ENCODE measurements at places on chromosomes 7 and 10.

- no peak for DNase-seq
These were observed 228.6 kb downstream of the MGMT start for GRCh38 chr10:129695671-129696070.

- peak; percentile 59 for DNase-seq
These were observed 13.6 kb downstream of the ANXA11 start for GRCh38 chr10:80191589-80192270.

DNA sequence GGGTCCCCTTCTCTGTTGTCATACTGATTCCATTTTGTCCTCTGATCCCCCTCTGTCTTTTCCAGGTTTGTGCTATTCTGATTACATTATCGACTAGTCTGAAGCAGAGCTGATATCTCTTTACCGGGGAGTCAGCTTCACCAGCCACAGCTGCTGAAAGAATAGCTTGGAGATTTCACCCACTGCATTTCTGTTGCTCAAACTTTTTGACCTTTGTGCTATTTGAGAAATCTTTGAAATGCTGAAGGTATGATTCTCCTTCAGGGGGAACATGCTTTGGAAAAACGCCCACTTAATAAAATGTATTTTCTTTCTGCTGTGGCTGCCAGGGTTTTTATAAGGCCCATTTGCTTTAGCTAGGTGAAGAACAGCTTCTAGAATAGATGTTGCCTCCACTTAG, 197.8 kb upstream of the TCF7L2 start:
- DNase-seq, result no peak

DNA sequence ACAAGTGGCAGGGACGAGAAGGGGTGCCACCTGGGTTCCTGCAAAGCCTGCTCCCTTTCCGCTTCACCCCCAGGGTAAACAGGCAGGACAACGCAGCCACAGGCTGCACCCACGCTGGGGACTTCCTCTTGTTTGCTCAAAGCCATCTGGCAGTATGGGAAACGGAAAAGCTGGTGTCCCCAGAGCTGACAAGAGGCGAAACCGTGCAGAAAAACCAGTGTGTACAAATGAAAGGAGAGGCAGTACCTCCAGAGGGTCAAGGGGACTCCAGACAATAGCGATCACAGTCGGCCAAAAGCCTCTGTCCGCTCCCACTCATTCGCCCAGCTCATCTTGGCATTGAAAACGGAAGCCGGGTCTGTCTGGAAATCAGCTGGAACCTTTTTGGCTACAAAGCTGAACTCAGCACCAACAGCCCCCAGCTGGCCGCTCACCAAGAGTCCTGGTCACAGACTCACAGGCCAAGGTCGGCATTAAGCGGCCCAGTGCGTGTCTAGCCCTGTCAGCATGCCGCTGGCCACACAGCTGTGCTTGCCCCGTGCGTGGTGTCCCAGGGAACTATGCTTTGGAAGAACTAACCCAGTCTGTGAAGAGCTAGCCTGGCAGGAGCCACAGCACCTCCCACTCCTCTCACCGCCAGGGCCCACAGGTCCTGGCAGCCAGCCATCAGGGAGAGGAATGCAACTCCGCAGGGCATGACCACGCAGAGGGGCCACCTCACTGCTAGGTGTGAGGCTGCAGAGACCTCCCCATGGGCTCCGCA, 10.4 kb downstream of the TNS3 start:
- DNase-seq, result no peak

DNA sequence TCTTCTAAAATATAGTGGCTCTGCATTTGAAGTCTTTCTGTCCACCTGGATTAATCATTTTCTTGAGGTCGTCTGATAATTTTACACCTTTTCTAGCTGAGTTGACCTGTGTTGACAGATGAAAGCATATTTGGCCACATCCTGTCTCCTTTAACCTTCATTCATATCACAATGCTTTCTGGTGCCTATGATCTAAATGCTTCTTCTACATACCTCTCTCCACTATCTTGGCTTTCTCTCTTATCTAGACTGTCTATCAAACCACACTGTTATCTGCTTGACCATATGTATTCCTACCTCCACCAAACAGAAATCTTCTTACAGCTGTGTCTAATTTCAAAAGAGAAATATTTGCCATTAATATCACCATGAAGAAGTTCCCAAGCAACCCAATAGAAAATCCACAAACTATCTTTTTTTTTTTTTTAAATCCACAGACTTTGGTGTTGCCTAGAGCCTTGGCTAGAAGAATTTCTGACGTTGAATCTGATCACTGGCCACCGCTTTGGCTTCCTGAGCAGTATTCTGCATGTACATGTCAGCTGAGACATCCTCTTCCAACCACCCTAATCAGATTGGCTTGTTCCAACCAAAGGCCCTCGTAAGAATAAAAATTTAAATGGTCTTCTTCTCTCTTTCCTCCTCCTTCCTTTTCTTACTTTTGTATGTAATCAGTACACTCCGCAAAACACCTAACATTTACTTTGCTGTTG, 66.3 kb upstream of the SP4 start:
- DNase-seq, result no peak

DNA sequence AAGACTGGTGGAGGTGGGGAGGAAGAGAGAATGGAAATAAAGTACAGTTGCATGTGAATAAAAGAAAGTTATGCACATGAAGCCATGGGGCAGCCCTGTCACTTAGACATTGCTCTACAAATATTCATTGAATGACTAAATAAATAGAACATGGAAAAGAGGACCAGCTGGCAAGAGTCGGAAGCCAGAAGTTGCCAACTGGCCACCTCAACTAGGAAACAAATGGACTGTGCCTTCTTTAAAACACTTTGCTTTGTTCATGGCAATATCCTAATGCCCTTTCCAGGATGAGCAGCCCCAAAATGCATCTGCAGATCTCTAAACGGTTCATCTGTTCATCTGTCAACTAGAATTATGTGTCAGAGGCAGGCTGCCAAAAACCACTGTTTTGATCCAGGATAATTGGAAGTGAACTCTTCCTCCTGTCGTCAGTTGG, 157.3 kb downstream of the NOC3L start:
- no peak for DNase-seq

- DNase-seq, result no peak
These were observed 2.5 kb downstream of the CHRM2 start for GRCh38 chr7:136870866-136871487.

DNA sequence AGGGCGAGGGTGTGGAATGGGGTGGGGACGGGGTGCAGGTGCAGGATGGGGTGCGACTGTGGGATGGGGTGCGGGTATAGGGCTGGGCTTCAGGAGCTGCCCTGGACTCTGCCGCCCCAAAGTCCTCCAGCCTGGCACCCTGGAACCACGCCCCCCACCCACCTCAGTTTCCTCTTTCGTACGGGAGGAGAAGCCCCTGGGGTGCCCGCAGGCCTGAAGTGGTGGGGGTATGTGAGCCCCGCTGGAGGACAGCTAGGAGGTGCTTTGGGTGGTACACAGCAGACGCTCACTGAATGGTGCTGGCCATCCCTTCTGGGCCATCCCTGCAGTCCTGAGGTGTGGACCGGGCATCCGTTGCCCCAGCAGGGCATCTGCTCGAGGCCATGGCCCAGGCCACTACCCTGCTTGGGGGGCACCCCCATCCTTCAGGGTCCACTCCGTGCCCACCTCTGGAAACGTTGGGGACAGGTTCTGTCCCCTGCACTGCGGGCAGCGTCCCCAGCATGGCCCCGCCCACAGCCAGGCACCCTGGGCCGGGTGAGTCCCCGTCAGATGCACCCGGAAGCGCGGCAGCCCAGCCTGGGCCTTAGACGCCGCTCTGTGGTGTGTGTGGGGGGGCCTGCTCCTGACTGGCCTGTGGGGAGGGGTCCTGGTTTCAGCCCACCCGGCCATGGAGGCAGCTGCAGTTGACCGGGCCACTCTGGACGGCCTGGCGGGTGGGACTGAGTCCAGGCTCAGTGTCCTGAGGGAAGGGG, 41.6 kb downstream of the UNCX start:
- DNase-seq, result no peak

- no peak for DNase-seq
These were observed 53.2 kb upstream of the ZNF33B start for GRCh38 chr10:42691361-42692120.

DNA sequence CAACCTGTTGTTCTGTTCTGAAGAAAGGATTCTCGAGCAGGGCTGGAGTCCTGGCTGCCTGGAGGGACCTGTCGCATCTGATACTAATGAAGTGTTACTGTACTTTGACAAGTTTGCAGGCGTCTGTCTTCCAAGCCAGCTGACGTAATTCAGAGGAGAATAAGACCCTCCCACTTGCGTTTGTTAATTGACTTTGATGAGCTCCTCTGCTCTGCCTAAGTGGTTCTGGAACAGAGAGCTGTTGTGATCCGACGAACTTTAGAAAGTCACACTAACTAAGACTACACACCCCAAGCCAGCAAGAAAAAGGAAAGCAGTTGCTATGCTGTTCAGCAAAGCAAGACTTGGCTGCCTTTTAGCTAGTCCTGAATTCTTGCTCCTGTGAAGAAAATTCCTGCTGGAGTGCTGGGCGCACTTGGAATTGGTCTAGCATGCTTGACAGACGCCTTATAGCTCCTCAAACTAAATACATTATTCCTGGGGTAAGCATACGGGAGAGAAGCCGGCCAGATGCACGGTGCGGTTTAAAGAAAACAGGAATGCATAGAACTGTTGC, 200.3 kb downstream of the CACNB2 start:
- no peak for DNase-seq

DNA sequence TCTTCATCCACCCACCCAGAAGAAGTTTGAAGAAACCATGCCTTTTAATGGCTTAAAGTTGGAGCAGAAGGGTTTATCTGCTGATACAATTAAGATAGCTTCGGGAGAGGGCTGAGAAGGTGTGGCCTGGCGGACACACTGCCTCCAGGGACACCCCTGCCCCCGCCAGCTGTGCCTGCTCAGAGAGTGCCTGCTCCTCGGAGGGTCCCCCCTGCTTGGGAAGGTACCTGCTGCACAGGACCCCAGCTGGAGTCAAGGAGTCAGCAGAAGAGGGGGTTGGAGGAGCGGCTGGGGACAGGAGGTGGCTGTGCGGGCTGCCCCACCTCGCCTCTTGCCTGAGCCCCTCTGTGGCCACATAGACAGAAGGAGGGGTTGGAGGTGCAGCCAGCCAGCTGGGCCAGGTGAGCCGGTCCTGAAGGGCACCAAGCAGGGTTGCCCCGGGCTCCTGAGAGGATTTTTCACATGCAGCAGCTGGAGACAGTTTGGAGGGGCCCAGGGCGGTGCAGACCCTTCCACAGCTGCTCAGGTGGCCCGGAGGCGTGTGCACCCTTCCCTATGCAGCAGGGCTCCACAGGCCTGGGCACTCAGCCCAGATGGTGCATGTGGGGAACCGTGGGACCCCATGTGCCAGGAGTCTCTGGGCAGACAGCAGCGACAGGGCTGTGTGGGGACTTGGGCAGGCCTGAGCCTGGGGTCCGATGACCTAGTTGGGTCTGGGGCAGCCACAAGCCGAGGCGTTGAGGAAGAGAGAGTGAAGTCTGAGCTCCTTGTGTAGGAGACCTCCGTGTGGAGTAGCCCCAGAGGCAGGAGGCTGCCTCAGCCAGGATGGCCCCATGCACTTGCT, 118.9 kb downstream of the INPP5A start:
- DNase-seq, result no peak

GRCh38 chr7:120985130-120985758, 3.3 kb upstream of the CPED1 start:
- no peak for DNase-seq

GRCh38 chr7:28708033-28708951, 249.8 kb downstream of the TRIL start:
- DNase-seq, result no peak

DNA sequence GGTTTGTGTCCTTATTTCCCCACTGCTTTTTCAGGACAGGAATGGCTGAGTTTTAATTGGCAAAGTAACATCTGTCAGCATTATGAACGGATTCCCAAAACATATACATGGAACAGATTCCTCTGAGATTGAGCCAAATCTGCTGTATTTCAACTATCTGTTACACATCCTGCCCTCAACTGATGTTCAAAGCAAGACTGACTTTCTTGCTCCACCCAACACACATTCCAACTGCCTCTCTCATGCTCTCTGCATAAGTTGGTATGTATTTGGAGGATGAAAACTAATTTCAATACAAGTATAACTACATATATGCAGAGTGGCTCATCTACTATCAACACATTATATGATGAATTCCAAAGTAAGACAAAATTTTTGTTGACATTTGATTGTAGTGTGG, 342.2 kb downstream of the GATA3 start:
- no peak for DNase-seq

DNA sequence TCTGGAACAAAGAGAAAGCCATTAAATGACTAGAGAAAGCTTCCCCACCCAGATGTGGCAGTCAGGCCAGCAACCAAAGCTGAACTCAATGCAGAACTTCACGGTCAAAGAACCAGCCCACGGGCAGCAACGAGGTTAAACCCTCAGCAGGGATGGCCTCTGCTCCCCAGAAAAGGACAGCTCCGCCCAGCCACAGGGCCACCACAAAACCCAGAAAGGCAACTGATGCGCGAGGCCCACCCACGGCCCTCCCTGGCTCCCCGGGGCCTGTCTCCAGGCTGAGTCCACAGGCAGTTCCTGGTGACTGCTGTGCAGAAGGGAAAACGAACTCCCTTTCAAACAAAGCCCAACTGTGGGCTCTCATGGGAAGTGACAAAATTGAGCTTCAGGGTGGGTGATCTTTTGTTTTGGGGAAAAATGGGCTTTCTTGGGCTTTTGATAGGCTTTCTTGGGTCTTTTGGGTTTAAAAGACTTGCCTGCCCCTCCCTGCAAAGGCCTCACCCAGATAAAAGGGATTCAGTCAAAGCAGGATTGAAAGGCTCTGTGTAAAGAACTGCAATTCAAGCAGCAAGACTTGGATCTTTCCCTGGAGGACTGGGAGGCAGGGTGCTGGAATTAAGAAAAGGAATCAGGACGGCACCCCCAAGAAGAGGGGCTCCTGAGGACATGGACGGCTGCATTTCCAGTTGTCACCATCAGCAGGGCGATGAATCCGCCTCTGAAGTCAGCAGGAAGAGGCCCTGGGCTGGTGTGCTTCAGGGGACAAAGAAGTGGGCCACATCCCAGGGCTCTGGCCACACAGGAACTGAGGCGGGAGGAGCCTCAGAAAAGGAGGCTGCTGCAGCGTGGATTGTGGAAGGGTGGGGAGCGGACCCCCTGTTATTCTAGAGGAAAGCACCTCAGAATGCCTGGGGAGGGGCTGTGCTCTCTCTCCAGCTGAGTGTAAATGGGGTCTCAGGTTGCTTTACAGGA, 209.9 kb downstream of the USP6NL start:
- no peak for DNase-seq

GRCh38 chr10:119496273-119496672, 46.2 kb downstream of the RGS10 start:
- no peak for DNase-seq

Measured in ascending aorta (tissue), 2 donors.